Stimulated activated CD4-positive, alpha-beta T cell treated with anti-CD3 and anti-CD28 coated beads, Interleukin-15, amount 100 ng/mL, for 1 hour (primary cell): ENCODE measurements at places on chromosomes 4 and X.

DNA sequence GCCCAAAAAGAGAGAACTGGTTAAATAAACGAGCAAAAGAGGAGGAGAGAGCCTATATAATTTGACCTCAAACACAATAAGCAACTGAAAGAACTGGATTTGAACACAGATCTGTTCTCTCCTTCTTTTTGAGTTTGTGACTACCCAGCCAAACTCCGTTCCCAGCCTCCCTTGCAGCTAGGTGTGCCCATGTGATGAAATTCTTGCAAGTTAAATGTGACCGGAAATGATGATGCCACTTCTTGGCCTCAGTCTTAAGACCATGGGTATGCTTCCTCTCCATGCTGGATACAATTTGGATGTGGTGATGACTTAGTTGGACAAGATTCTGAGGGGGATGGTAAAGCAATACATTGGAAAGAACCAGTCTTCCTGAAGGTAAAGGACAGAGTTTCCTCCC, 204.1 kb downstream of the PTTG2 start:
- no peak for DNase-seq

DNA sequence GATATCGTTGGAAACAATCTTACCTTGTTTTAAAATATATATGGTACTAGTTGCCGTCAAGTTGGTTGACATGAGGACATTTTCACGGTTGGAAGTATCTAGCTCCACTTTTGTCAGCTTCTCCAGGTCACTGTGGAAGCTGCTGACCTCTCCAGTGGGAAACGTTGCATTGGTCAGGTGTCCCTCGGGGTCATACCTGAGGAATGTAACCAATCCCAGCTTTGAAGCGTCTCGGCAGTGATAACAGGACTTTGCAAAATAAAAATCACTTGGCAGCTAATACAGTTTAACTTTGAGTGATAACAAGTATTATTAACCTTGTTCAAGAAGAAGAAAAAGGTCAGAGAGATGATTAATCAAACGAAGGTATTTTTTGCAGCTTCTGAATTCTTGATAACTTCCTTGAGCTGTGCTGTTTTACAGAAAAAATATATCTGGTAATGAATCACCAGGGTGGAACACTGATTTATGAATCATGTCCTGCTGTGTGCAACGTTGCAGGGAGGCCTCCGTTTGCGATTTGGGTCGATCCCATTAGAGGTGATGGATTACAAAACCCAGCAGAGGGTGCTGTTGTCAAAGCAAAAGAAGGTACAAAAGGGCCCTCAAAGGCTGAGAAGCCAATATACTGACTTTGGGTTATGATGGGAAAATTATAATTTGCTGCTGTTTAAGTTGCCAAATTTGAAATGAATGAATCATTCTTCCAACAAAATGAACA, 60.1 kb downstream of the SH2D1A start:
- peak; percentile 6 for DNase-seq

- DNase-seq, result no peak
Observed at GRCh38 chr4:2598511-2599303, 62.3 kb downstream of the FAM193A start.

DNA sequence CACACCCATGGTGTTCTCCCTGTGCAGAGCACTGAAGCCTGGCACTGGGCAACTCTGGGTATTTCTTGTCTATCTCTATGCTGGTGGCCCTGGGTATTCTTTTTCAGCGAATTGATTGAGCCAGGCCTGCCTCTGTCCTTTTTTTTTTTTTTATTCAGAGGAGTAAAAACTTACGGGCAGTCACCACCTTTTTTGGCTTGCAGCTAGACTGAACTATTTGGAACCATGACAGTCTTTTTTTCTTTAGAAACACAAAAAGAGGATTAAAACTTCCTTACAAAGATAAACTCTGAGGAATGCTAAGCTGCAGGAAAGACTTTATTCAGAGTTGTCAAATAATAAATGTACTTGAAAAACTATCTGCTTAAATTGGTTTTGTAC, 119.2 kb upstream of the STIM2 start:
- DNase-seq, result no peak

DNA sequence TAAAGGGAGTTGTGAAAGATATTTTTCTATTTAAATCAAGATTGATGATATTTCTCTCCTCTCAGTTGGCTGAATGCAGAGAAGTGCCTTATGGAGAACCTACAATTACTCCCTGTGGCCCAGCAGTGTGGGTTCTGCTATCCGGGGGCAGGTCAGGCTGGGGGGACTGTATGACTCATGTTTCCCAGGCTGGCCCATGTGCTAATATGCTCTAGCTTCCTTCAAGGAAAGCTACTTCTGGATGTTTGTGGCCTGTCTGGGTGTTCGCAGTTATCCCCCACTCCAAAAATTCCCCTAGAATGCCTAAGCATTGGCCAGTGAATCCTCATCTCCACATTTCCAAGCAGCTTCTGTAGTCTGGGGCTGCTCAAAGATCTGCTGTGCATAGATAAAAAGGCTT, 58.9 kb upstream of the SPP1 start:
- no peak for DNase-seq

DNA sequence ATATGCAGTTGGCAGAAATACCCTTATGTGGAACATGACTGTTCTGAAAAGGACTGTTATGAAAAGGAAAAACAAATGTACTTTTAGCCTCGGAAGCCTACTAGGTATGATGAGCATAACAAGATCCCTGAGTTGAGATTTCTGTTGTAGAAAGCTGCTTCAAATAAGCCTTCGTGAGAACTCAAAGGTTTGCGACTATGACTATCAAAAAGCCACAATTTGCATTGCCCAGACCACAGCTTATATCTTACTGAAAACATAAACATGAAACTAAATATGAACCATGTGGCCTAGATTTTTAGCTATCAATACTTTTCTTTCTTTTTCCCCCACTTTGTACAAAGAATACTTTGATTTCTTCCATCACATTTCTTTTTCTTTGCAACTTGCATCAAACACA, 398.2 kb upstream of the LCORL start:
- no peak for DNase-seq

- DNase-seq, result no peak
Observed at GRCh38 chrX:51476930-51477329, 19.5 kb downstream of the NUDT11 start.

DNA sequence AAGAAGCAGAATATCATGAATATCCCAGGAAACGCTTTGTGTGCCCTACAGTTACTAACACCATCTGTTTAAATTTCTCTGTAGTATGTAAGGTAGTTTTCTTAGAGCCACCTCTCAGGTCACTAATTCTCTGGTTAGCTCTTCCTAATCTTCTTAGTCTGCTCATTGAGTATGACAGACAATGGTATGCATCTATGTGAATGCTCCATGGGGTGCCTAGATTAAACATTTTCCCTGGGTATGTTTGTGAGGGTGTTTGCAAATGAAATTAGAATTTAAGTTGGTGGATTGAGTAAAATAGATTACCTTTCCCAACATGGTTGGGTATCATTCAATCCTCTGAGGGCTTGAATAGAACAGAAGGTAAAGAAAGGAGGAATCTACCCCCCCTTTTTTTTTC, 233.0 kb downstream of the PCDH18 start:
- no peak for DNase-seq

GRCh38 chr4:25575611-25576010, 80.0 kb upstream of the SLC34A2 start:
- no peak for DNase-seq

GRCh38 chr4:3499710-3500109, 32.5 kb downstream of the LRPAP1 start:
- DNase-seq, result no peak

DNA sequence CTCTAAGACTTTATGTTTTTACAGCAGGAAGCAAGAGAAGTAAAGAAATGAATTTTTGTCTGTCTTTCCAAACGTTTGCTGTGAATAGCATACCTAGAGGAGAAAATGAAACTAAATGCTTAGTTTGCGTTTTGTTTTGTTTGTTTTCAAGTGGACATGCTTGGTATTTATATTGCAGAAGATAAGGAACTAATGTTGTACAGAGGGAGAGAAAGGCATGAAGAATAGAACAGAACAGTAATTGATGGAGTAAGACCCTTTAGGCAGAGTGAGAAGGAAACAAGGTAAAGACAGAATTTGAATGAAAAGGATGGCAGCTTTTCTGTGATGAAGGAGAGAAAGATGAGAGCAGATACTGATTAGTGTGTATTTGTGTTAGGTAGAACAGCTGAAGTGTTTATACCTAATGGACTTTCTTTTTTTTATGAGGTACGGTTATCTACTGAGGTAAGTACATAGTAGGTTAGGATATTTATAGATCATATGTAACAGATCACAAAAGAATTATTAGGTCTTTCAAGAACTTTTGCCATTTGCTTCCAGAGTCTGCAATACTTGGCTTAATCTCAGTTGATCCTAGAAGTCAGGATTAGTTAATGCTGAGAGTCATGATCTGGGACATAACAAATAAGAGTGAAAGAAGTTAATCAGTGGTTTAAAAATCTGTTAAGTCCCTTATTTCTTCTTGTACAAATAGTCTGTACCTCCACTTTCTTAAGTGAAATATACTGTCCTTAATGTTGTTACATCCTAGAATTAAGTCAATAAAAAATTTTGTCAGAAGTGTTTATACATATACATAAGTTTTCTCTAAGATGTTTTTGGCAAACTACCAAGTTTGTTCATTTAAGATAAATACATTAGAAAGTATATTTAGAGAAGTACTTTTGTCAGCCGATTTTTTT, 36.8 kb downstream of the FABP2 start:
- no peak for DNase-seq

- no peak for DNase-seq
Observed at GRCh38 chr4:40648131-40648530, 18.5 kb upstream of the RBM47 start.

GRCh38 chr4:142556570-142557238, 289.4 kb downstream of the INPP4B start:
- DNase-seq, result no peak

DNA sequence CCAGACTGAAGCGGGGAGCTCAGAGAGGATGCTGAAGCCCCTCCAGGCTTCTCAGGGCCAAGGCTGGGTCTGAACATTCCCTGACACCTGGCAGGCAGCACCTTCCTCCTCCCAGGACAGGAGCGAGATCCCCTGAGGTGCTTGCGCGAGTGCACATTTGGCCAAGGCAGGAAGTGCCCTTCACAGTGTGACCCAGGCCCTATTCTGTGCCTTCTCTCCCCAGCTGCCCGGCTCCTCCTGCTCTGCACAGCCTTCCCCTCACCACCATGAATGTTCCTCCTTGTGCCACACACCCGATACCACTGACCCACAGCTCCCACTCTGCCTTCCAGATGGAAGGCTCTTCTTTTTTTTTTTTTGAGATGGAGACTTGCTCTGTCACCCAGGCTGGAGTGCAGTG, 17.1 kb upstream of the PSAPL1 start:
- no peak for DNase-seq

- no peak for DNase-seq
Observed at GRCh38 chr4:132180020-132180427, 969.1 kb upstream of the PCDH10 start.

DNA sequence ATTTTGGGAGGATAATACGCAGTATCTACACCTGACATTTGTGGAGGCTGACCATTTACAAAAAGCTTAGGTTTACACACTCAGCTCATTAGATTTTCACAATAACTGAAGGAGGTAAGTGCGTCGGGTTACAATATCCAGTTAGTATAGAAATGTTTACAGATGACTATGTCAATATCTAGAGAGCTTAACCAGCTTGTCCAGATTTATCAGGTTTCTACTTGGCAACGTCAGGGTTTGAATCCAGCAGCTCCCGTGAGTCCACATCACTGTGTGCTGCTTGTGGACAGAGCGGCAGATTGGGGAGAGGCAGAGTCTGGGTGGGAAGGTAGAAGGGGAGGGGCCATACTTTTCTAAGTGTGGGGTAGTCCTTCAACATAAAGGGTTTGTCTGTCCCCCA, 28.3 kb downstream of the ARHGAP10 start:
- no peak for DNase-seq

GRCh38 chr4:109191216-109191615, 111.2 kb downstream of the COL25A1 start:
- DNase-seq, result no peak

DNA sequence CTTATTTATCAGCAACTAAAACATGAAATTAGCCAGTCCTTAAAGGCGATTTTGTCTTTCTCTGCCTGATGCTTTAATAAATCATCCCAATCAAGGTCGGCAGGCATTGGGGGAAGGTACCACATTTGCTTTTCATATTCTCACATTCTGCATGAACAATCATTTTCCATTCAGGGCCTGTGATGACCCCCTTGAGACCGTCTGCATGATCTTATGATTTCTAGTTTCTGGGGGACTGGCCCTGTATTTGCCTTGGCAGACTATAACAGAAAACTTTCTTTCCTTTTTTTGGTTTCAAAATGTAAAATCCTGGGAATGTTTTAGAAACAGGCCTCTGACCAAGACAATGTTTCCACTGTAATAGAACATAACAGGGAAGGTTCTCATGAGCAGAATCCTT, 296.8 kb downstream of the IDS start:
- DNase-seq, result no peak

DNA sequence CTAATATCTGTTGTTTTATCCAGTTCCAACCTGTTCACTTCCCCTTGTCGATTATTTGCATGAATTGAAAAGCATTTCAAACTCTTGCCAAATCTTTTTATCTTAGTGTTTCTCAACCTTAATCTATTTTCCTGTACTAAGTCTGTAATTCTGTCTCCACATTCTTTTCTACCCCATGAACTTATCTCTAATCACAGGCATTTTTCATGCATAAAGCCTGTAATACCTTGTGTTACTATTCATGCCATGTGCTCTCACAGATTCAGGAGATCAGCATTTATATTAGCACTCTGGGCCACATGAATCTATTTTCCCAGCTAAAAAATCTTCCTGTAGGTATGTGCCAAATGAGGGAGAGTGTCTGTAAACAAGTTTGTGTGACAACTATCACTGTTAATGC, 1360.9 kb downstream of the STIM2 start:
- DNase-seq, result no peak

DNA sequence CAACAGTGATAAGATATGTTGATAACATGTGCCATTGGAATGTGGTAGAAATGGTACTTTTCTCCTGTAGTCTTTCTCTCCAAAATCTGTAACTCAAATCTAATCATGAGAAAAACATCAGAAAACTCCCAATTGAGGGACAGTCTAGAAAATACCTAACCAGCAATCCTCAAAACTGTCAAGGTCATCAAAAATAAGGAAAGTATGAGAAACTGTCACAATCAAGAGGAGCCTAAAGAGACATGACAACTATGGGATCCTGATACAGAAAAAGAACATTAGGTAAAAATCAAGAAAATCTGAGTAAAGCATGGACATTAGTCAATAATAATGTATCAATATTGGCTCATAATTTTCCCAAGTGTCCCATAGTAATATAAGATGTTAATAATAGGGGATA, 124.5 kb upstream of the PPP1R2C start:
- DNase-seq, result no peak

GRCh38 chr4:72365016-72365415, 204.0 kb downstream of the ADAMTS3 start:
- DNase-seq, result no peak
